ENCODE measurements at places on chromosomes 6 and 20.
A peak's percentile ranks its signal among the peaks of the same experiment; 100 is the strongest.

GRCh38 chr6:161130541-161130940 lies 139.0 kb downstream of the MAP3K4 start:
- no peak for DNase-seq

GRCh38 chr6:143150281-143150680 lies 89.6 kb downstream of the AIG1 start:
- DNase-seq: no peak

DNA sequence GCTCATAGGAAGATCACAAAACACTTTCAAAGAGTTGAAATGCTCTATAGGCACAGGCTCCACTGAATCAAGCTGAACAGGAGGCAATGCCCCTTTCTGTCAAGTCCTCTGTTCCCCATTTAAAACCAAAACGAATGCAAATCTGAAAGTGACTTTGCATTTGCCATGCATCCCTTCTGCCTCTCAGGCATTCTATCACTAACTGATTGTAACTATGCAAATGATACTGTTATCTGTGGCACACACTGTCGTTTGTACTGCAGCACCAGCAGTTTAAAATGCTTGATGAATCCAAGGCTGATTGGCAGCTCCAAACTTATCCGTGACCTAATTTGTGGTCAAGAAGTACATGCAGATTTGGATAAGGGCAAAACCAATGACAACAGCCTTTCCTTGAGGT lies 1067.5 kb upstream of the MAP3K7 start:
- DNase-seq: no peak

DNA sequence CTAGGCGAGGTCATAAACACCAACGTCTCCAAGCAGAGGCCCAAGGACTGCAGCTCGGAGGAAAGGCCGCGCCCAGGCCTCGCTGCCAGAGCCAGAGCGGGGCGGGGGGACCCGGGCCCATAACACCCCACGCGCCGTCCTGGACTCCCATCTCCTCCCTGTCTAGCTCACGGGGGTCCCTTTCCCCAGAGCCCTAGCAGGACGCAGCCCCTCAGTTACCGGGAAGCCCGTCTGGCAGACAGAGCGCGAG lies 44.9 kb downstream of the MDFI start:
- no peak for DNase-seq

DNA sequence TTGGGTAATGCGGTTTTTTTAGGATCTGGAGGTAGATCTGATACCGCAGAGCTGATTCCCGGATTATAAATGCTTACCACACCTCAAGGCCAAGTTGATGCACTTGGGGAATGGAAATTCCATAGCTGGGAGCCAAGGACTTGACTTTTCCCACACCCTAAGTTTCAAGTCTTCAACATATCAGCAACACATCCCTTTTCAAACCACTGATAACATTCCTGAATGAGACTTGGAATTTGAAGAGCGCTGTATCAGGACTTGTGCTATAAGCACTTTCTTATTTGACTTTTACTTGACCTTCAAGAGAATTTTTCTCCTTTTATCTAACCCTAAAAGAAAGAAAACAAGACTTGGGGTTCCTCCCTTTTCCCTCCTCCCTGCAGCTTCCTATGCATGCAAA lies 90.6 kb upstream of the NAA20 start:
- DNase-seq: no peak

- no peak for DNase-seq
These were observed 33.3 kb upstream of the CITED2 start for GRCh38 chr6:139407718-139408222.

DNA sequence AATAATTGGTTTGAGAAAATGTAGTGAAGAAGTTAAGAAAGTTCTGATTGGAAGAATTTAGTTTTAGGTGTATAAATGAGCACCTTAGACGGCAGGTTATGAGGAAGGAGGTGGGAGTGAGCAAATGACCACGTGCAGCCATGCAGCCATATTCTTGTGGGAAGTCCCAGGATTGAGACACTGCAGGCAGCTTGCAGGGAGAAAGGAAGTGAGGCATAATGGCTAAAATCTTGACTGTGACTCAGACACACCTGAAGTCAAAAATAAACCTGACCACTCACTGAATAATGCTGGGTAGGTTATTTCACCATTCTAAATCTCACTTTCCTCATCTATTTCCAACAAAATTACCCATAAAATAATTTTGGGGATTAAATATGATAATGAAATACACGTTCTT lies 16.6 kb downstream of the DSE start:
- DNase-seq: no peak

DNA sequence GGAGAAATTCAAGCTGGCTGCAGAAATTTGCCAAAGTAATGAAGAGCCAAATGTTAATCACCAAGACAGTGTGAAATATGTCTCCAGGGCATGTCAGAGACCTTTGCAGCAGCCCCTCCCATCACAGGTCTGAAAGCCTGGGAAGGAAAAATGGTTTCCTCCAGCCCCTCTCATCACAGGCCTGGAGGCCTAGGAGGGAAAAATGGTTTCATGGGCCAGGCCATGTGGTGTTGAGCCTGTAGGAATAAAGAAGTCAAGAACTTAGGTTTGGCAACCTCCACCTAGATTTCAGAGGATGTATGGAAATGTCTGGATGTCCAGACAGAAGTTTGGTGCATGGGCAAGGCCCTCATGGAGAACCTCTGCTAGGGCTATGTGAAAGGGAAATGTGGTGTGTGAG lies 185.0 kb downstream of the SLC35F1 start:
- DNase-seq: no peak

GRCh38 chr6:129031051-129031599 lies 148.2 kb downstream of the LAMA2 start:
- no peak for DNase-seq

GRCh38 chr6:6781873-6782227 lies 193.3 kb downstream of the LY86 start:
- DNase-seq: no peak

DNA sequence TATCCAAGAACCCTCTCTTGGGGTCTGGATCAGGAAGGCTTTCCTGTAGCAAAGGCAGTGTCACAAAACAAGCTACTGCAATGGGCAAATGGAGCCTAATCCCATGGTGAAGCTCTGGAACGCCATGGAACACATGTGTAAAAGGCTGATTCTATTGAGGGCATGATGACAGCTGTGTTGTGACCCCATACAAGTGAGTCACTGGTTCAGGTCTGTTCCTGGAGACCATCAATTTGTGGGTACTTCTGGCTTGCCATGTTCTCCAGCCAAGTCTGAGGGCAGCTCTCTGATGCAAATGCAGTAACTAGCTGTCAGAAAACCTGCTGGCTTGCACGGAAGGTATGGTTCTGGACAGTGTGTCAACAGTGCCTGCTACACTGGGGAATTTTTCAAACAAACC lies 33.3 kb upstream of the ECHDC1 start:
- no peak for DNase-seq

GRCh38 chr6:49341869-49342268 lies 121.2 kb downstream of the MMUT start:
- DNase-seq: no peak

DNA sequence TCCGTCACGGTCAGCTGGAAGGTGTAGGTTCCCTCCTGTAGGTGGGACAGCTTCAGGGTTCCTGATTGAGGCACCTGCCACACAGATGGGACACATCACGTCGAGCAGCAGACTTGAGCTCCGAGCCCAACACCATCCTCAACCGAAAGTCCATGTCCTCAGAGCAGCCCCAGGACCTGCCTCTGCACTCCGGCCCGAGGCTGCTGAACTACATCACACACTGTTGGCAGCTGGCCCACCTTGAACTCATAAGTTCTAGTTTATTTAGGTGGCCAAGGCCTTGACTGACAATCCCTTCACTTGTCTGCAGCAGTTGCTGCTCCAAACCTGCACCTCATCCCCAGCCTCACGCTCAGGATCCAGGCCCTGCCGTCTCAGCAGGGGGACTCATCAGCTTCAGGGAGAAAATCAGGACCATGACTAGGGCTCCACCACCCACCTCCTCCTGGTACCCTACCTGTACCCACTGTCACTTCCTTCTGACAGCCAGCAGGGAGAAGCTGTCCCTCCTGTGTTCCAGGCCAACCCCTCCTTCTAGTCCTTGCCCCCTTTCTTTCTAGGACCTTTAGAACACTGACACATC lies 21.0 kb downstream of the LRP11 start:
- no peak for DNase-seq

DNA sequence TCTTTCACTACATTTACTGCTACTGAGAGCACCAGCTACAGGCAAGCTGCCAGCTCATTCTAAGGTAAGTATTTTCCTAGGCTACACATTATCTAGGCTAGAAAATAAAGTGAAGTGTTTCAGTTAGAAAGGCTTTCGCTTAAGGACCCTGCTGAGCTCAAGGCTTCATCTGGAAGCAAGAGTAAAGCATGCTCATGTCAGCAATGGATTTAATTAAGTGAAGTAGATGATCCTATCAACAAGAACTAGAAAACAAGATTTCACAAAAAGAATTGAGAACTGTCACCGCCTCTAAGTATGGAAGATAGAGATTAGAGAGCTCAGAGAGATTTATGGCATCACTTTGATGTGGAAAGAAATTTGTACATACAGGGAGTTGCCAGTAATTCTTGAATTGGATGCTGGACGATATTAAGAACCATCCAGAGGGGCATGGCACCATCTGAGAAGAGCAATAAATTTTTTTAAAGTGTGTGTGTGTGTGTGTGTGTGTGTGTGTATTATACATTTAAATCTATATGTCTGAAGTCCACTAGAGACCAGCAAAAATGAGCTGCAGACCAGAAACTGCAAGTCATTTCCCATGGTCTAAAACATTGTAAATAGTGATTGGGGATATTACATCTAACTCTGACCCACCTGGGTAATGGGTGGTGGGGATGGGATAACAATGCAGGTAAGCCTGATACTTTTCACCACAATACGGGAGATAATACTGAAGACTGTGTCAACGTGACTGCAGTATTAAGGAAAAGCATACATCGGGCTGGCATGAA lies 105.2 kb upstream of the MAP7 start:
- no peak for DNase-seq

- no peak for DNase-seq
These were observed 204.8 kb downstream of the TFAP2A start for GRCh38 chr6:10210052-10210451.

DNA sequence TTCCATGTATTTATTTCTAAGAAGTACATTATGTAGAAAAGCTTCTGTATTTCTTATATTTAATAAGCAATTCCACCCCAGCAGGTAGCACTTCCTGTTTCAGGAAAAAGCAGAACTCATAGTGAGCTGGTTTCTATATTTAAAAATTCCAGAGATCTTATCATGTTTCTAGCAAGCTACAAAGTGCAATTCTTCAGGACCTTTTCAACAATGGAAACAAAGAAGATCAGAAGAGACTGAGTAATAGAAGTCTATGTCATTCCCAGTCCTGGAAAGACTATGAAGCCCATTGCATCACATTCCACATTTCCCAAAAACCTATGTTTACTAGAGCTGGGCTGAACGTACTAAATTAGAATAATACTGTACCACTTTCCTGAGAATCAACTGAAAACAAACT lies 302.6 kb upstream of the NRSN1 start:
- DNase-seq: no peak

GRCh38 chr6:169898788-169899480 lies 147.5 kb downstream of the ERMARD start:
- DNase-seq: no peak

DNA sequence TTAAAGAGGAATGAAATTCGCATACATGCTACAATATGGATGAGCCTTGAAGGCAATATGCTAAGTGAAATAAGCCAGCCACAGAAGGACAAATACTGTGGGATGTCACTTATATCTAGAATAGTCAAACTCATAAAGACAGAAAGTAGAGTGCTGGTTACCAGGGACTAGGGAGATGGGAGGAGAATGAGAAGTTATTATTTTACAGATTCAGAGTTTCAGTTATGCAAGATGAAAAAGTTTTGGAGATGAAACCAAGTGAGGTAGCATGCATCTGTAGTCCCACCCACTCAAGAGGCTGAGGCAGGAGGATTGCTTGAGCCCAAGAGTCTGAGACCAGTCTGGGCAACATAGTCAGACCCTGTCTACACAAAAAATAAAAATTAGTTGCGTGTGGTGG lies 82.5 kb upstream of the ARID1B start:
- no peak for DNase-seq

GRCh38 chr6:19857139-19857538 lies 20.0 kb downstream of the ID4 start:
- DNase-seq: no peak

DNA sequence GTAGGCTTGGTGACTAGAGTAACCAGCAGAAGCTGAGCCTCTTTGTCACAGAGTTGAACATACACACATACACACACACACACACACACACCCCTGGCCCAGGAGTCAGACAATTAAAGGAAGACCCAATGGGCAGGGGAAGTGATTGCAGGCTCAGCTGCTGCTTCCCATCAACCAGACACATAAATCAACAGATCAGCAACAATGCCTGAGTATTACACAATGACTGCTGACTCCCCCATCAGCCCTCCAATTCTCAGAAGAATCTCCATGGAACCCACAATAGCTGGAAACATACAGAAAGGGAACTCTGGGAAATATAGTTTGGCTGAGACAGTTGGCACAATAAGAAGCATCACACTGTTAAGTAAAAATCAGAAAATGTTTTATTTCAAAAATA lies 270.4 kb upstream of the PLCB4 start:
- DNase-seq: no peak

GRCh38 chr6:133503336-133503729 lies 262.2 kb downstream of the EYA4 start:
- DNase-seq: no peak

DNA sequence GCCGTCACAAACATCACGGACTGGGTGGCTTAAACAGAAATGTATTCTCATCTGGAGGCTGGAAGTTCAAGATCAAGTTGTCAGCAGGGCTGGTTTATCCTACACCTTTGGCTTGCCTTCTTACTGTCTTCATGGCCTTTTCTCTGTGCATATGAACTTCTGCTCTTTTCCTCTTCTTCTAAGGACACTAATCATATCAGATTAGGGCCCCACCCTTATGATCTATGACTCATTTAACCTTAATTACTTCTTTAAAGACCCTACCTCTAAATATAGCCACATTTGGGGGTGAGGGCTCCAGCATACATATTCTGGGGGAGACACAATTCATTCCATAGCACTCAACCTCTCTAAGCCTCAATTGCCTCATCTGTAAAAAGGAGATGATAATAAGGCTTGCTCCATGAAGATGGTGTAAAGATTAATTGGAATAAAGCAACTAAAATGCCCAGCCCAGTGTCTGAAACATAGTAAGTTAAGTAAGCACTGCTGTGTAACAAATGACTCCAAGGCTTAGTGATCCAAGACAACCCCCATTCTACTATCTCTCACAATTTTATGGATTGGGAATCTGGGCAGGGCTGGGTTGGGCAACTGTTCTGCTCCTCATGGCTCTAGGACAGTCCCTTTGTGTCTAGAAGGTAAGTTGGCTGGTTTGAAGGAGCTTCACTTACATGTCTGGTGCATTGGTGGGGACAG lies 119.8 kb downstream of the BANF2 start:
- DNase-seq: no peak

GRCh38 chr6:168741305-168741704 lies 300.3 kb downstream of the SMOC2 start:
- DNase-seq: no peak

DNA sequence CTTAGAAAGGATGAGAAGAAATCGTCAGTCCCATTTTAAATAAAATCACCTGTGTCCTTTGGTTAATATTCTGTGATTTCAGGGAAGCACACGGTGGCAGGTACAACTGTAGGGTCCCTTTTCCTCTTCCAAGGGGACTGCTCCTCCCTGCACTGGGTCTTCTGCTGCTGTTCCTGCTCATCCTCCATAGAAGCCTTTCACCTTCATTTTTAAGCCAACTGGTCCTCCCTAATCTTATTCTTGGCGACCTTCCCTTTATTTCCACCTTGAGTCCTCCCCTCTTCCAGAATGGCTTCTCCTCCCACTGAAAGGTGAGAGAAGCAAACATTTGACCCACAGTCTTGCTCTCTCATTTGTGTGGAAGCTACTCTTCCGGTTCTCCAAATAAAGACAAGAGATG lies 4.4 kb upstream of the PRDM1 start:
- DNase-seq: no peak

GRCh38 chr6:108751851-108752732 lies 96.1 kb upstream of the ARMC2 start:
- DNase-seq: peak; percentile 16
